Natural killer cell treated with Interleukin-12 subunit alpha and Interleukin-12 subunit beta and Interleukin-15 and Interleukin-18, amount 100 ng/mL, for 72 hours (primary cell): ENCODE measurements at places on chromosomes 3 and 15. TPM values are rescaled to one million over a fixed set of nuclear protein-coding genes. Genes with fewer than 3 reads are reported as not detected.

DNA sequence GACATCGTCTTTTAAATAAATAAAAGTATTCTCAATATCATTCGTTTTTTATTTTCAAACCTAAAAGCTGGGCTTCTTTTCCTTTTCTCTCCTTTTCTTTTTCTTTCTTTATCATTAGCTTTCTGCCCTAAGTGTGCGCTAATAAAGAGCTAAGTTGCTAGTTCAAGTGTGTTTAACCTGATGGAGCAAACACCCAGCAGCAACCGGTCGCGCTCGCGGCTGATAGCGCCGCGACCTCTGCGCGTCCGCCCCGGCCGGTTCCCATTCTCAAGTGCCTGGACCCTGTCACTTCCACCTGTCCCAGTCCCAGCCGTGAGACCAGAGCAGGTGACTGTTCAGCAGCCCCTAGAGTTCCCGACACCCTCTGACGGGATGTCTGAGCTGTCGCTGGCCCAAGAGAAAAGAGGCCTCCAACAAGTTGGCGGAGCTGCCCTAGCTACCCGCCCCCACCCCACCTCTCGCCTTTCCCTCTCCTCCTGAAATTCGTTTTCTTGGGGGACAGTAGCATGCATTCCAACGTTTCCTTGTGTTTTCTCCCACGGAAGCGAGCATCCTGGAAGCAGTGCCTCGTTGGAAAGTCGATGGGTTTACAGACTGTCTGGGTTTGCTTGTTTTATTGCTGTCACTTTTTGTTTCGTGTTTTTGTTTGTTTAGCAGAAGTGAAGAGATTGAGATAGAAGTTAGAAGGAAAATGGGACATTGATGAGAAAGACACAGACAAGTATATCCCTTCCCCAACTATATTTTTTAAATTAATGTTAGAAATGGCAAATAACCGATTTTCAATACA is 3.1 kb upstream of the MECOM start:
- no peak for DNase-seq

DNA sequence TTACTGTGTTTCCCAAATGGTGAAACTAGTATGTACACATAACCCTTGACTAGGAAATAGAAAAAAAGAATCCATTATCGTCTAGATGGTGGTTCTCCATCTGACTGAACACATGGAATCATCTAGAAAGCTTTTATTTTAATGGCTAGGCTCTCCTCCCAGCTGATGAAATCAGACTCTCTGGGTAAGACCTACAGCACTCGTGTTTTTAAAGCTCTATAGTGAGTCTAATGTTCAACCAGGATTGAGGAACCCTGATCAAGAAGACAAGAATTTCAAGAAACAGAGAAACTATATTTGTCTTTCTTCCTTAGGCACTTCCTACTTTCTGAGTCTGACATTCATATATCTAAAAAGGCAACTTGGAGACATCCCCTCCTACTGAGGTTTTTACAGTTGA is 118.8 kb downstream of the TMCO5A start:
- no peak for DNase-seq

DNA sequence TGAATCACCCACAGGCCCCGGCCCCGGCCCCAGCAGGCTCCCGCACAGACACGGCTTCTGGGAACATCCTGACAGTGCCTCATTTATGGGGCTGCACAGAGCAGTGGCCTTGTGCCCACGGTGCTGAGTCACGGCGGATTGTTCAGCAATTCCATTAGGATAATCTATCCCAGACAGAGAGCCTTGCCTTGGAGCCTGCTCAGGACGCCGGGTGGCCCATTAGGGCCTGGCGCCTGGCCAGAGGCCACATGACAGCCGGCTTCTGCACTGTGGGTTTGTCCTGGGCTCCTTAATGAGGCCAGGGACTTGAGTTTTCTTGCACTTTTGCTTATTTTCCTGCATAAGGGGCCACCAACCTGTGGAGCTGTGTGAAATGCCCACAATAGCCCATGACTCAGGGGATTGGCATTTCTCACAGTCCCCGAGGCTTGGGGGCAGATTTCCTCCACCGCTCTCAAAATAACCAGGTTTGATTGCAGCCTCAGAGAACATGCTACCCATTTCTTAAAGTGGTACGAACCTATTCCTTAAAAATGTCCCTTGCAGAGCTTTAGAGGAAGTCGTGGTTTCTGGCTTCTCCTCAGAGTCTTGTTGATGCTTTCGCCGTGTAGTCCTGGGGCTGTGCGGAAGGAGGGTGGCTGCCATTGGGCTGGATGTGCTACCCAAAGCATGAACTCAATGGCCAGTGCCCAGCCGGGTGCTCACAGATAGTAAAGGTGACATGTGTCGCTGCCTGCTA is 19.0 kb downstream of the SYNM start:
- DNase-seq, result no peak

- DNase-seq, result no peak
These were observed 102.8 kb downstream of the LPP start for GRCh38 chr3:188256758-188257157.

DNA sequence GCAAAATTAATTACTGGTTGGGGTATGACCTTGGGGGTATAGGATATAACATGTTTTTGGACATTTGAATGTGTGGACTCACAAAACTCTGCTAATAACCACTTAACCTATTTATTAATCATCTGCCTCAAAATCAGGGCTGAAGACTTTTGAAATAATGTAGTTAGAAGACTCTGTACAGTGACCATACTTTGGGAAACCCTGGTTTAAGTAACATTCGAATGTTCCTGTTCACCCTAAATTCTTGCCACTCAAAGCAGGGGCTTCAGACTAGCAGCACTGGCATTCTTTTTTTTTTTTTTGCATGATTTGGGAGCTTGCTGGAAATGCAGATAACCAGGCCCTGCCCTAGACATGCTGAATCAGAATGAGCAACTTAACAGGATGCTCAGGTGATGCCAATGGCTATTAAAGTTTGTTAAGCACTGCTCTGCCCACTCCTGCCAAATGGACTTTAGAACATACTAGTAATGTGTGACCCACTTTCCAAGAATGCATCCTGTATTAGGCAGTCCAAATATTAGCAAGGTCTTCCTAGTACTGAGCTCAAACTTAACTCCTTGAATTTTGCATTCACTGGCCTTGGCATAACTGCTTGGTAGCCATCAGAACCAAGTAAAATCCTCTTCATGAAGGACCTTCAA is 12.7 kb upstream of the ST3GAL6 start:
- DNase-seq, result no peak

GRCh38 chr3:30081904-30082303 is 524.5 kb upstream of the TGFBR2 start:
- DNase-seq, result no peak

- no peak for DNase-seq
These were observed 22.4 kb upstream of the RAB7A start for GRCh38 chr3:128703561-128703960.

DNA sequence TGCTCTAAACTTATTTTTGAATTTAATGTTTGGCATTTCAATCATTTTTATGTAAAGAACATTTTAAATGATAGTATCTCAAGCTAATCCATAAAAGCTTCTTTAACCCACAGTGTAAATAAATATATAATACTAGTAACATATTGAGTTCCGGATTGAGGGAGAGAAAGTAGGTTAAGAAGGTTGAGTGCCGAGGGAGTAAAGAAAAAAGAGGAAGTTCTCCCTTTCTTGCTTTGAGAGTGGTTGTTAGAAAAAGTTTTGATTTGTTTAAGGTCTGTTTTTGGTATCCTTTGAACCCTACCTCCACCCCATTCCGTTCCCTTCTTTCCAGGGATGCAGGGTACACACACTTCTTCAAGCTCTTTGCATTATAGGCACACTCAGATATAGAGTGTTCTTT is 130.8 kb downstream of the VPS8 start:
- no peak for DNase-seq

DNA sequence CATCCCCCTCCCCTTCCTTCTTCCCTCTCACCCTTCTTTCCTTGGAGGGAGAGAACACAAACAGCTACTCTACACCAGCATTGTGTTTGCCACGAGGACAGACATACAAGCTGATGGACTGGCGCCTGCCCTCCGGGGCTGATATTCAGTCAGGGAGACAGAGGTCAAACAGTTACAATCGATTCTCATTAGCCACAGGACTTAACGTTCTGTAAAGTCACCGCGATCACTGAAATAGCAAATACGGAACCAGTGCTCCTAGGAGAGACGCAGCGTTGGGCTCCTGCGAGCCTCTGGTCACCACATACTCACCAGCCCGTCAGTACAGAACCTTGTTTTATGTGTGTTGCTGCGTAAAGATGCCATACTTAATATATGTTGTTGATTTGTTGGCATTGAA is 108.8 kb downstream of the LRRK1 start:
- DNase-seq, result no peak

- no peak for DNase-seq
These were observed 284.5 kb upstream of the MME start for GRCh38 chr3:154795582-154795981.

DNA sequence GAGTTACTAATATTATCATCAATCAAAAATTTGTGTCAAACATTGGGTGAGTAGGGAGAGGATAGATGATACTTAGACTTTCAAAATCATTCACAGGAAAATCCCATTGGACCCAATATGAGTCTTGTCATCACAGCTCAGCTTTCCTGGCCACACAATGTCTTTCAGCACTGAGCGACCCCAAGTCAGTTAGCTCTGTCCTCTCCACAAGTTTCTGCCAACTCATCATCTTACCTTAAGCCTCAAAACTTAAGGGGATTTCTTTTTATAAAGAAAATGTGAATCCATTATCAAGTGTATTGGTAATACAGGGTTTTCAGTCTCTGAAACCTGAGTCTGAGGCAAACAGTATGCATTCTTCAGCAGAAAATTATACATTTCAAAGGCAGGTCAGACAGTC is 55.8 kb downstream of the SUMF1 start:
- DNase-seq, result no peak

DNA sequence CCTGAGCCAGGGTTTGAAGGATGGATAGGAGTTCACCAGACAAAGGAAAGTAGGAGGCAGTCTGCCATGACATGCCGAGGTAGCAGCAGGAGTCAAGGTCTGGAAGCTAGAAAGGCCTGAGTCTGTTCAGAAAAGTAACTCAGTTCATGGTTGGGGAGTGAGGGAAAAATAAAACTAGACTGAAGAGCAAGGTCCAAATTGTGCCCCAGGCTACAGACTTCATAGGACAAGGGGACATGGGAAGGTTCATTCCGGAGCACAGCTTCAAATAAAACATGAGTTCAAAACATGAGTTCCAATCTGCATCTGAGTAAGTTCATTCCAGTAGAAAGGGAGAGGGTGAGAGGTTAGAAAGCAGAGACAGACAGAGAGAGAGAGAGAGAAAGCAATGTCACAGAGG is 39.7 kb downstream of the BFSP2 start:
- no peak for DNase-seq

GRCh38 chr3:47476330-47476626 is 537 bp upstream of the SCAP start:
- no peak for DNase-seq

The RPL29 gene
- 598 TPM for total RNA-seq

The GOLGA8T gene
- total RNA-seq, result 1.7 TPM

The CAPN3 gene
- total RNA-seq, result 5.8 TPM

The GOLGA6B gene
- total RNA-seq, result not detected

The C3orf49 gene
- total RNA-seq, result not detected

The MNS1 gene
- total RNA-seq, result 0.47 TPM
